SK-N-SH treated with all-trans-retinoic acid at 6 μM for 48 hours (cell line): ENCODE measurements at places on chromosomes 7 and 10.

GRCh38 chr7:112898432-112899290, 108.5 kb upstream of the TMEM168 start:
- peak; percentile 98 for ATAC-seq

DNA sequence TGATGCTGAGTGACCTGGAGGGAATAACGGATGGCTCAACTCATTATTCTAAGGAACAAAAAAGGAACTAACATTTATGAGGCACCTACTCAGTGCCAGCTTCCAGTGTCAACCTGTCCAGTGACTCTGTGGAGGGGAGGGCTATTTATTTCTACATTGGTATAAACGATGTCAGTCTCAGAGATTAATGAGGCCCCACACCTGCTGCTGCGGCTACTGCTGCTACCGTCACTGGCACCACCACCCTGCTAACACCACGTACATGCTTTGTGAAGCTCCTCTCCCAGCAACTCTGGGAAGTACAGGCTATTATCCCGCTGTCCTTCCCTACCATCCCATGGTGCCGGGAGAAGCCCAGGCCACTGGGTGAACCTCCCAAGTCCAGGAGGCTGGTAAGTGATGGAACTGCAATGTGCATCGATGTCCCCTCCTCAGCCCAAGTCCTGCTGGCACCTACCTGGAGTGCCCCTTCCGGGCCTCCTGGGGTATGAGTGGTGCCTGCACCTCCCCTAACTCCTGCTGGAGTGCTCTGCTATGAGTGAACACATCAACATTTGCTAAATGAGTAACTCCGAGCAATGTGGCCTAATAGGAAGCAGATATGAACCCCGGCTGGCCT, 101.5 kb downstream of the ARHGAP22 start:
- ATAC-seq = no peak

- ATAC-seq = peak; percentile 18; the same call in 1 of the 3 replicates
Measured at GRCh38 chr7:13055732-13056368, 368.4 kb downstream of the ARL4A start.

DNA sequence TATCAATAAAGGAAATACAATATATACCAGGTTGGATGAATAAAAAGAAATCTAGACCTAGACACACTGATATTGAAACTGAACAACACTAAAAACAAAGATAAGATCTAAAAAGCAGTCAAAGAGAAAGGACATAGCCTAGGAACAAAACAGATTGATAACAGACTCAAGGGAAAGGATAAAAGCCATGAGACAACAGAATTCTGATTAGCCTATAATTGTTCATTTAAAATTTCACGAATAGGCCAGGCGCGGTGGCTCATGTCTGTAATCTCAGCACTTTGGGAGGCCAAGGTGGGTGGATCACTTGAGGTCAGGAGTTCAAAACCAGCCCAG, 48.4 kb upstream of the FHIP2A start:
- ATAC-seq = no peak

DNA sequence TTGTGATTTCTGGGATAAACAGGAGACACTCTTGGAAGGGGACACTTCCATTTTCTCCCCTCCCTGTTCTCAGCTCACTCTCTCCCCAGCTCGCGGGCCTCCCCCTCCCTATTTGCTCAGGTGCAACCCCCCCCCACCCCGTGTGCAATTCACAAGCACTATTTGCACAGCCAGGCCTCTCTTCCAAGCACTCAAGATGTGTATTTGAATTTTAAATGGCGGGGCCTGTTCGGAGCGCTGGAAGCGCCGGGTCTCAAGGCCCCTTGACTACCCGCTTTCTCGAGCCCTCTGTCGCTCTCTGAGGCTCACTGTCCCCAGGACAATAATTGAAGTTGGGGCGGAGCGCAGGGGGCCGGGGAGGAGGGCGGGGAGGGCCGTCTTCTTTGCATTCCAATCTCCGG, 7.8 kb downstream of the SHH start:
- no peak for ATAC-seq

GRCh38 chr7:11707606-11708193, 124.3 kb downstream of the THSD7A start:
- ATAC-seq = no peak

DNA sequence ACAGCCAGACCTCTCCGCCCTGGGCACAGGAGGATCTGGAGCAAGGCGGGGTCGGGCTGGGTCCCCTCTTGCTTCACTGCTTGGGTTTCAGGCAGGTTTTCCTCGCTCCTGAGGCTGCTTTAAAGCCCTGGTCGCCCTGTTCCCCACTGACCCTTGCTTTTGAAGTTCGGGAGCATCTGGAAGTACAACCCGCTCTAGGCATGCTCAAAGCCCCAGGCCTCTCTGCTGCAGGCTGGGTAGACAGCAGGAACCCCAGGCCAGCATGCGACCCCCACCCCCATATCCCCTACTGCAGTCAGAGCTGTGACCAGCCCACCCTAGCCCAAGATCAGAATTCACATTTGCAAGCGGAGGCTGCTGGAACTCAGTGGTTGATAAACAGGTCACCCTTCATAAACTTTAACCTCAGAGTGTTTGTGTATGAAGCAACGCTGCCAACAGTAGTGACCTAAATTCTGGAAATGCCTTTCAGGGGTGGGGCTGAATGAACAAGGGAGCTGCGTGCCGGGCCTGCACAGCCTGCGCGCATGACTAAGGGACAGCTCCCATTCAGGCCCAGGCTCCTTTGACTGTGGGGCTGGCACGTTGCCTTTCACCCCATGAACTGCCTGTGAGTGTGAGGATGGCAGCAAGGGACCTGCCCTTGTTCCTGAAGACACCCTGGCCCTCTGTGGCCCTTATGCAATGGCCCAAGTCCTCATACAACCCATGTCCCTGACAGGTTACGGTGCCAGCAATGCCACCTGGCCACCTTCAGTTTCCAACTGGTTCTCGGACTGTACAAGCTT, 52.5 kb downstream of the PROSER2 start:
- peak; percentile 62 for ATAC-seq

- ATAC-seq = no peak
Measured at GRCh38 chr10:127406018-127406550, 143.0 kb upstream of the NPS start.

DNA sequence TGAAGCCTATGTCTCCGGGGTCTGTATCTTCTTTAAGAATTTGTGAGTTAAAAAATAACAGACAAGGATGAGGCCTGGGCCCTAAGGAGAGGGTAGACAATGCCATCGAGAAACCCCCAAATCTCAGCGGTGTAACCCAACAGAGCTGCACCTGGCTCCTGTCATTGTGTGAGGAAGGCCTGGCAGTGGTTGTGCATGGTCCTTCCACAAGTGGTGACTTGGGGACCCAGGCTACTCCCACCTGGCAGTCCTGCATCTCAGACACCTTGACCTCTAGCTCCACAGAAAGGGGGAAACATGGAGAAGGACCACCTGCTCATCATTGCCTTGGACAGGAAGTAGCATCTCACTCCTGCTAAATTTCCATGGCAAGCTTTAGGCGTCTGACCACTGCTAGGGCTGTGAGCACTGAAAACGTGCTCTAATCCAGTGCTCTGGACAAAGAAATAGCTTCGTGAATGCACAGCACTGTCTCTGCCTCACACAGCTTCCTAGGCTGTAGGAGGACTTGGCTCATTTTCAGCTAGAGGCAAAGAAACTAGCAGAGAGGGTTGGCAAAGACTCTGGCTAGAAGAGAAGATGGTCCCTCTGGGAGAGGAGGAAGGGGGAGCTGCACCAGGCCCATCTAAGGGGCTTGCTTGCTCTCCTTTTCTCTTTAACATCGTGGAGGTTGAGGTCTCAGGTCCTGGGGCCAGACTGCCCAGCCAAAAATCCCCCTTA, 273.9 kb upstream of the ZMIZ1 start:
- no peak for ATAC-seq

DNA sequence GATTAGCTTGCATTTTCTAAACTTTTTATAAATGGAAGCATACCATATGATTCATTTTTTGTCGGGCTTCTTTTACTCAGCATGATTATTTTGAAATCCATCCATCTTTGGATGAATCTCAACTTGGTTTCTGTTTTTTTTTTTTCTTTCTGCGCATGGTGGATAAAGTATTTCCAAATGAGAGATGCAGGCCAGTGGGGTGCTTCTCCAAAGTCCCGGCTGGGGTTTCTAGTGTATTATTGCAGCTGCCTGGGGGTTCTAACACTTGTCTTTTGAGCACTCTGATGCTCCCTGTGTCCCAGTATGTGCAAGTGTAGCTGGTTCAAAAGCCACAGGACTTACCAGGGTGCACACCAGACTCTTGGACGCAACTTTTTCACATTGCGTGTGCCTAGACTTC, 70.9 kb upstream of the LOXL4 start:
- peak; percentile 17 for ATAC-seq

DNA sequence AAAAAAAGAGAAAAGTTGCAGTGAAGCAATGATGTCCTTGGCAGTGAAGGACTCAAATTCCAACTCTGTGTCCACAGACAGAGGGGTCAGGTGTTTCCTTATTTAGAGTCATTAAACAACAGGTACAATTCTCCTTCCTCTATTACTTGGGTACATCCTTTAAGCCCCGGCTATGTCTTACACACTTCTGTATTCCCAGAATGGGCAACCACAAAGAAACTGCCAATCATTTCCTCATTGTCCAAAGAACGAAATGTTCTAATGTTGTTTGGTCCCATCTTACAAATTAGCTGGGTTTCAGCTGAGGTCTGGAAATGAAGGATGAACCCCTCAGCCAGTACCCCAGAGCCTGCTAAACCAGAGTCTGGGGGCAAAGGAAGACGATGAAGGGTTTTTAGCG, 59.5 kb downstream of the GRB10 start:
- no peak for ATAC-seq

- ATAC-seq = no peak
Measured at GRCh38 chr10:23585186-23585585, 146.3 kb downstream of the OTUD1 start.

DNA sequence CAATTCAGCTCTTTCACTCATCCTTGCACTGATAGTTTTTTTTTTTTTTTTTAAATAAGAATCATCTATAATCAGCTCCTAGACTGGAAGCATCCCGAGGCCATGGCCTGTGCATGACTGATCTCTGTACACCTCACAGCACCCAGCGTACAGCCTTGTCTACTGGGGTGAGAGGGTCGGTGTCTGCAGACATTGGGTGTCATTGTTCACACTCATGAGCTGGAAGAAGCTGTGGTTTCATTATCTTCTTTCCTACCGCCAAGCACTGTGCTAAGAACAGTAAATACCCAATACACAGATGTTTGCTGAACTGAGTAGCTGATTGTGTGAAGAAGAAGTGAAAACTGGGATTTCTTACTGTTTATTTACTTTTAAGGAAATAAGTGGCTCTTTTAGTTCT, 123.6 kb downstream of the CLEC2L start:
- no peak for ATAC-seq

- no peak for ATAC-seq
Measured at GRCh38 chr10:130029209-130029608, 65.1 kb upstream of the EBF3 start.

GRCh38 chr7:94029976-94030375, 25.8 kb upstream of the BET1 start:
- ATAC-seq = no peak

DNA sequence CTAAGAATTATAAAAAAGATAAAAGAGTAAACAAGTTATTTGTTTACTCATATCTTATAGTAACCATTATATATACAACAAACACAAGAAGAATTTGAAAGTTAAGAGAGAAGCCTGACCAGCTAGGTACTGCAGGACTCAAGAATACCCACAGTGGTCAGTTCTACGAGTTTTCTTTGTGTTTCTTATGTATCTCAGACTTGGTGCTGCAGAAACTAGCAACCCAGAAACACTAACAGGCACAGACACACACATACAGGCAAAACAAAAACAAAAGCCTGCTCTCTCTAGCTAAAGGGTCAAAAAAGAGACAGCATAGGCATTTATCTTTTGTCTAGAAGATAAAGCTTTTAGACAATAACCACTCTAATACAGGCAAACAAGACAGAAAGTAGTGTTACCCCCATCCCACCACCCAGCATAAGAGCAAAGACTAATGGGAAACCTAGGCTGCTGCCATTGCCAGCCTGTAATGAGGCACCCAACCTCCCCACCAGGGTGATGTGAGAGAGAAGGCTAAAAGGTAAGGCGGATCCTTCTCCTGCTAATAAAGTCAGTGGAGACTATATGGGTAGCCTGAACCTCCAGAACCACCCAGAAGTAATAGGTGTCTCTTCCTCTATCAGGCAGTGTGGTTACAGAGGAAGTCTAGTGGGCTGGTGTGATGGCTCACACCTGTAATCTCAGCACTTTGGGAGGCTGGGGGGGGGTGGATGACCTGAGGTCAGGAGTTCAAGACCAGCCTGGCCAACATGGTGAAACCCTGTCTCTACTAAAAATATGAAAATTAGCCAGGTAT, 113.9 kb downstream of the DNAJC1 start:
- no peak for ATAC-seq

DNA sequence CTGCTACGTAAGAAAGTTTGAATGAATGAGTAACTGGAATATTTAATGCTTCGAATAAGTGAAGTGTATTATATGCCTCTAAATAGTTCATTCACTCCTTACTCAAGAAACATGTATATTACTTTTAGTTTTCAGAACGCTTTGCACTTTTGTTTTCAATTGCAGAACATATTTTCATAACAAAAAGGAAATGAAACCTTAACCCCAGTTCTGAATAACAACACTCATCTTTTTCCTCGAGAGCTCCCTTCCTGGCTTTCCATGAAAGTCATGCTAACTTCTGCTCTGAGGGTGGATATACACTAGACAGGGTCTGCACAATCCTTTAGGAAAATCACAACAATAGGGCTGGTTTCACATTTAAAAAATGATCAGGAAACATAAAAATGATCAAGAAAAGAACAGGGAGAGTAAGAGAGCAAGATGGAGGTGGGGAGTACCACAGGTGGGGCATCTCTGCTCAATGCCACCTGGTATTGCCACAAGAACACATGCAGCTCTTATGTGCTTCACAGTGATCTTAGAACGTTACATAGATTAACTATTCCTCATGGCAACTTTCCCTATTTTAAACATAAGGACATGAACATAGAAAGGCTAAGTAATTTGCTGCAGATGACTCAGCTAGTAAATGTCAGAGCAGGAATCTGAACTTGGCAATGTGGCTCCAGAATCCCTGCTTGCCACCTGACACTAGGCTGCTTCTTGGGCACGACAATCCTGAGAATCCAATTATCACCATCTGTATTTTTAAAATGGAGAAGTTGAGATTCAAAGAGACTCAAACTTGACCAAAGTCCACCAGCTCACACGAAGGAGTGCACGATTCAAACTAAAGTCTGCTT, 219.5 kb upstream of the AOAH start:
- no peak for ATAC-seq

DNA sequence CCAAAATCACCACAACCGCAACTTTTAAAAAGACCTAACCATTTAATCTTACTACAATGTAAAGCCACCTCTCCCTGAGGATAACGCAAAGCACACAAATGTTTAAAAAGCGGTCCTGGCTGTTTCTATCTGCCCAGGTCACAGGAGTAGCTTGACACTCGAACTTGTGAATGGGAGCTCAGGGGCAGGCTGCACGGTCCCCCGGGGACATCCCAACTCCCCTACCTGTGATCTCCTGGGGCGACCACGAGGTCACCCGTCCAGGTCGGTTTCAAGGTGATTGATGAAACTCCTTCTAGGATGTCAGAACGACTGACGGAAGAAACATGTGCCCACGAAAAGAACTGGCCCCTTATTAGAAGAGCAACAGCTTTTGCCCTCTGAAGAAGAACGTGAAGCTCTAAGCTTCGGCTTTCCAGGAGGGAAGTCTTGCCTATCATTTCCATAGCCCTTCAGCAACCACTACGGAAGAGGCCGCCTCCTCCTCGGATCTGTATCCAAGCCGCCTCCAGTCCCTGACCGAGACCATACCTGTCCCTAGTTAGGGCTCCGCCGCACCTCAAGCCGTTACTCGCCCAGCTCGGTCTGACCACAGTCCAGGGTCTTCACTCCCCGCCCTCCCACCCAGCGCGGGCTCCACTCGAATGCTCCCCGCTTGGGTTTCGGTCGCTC, 459 bp downstream of the CYCS start:
- ATAC-seq = peak; percentile 42

- no peak for ATAC-seq
Measured at GRCh38 chr7:36923943-36924436, 199.7 kb upstream of the AOAH start.

GRCh38 chr10:101745074-101745696, 30.7 kb downstream of the FGF8 start:
- ATAC-seq = no peak
